Mesendoderm (in vitro differentiated cells): ENCODE measurements at places on chromosomes 16 and 17.
A peak's percentile ranks its signal among the peaks of the same experiment; 100 is the strongest.

DNA sequence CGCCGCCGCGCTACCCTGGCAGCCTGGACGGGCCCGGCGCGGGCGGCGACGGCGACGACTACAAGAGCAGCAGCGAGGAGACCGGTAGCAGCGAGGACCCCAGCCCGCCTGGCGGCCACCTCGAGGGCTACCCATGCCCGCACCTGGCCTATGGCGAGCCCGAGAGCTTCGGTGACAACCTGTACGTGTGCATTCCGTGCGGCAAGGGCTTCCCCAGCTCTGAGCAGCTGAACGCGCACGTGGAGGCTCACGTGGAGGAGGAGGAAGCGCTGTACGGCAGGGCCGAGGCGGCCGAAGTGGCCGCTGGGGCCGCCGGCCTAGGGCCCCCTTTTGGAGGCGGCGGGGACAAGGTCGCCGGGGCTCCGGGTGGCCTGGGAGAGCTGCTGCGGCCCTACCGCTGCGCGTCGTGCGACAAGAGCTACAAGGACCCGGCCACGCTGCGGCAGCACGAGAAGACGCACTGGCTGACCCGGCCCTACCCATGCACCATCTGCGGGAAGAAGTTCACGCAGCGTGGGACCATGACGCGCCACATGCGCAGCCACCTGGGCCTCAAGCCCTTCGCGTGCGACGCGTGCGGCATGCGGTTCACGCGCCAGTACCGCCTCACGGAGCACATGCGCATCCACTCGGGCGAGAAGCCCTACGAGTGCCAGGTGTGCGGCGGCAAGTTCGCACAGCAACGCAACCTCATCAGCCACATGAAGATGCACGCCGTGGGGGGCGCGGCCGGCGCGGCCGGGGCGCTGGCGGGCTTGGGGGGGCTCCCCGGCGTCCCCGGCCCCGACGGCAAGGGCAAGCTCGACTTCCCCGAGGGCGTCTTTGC is 3.1 kb downstream of the HIC1 start:
- peak; percentile 59 for DNase-seq

DNA sequence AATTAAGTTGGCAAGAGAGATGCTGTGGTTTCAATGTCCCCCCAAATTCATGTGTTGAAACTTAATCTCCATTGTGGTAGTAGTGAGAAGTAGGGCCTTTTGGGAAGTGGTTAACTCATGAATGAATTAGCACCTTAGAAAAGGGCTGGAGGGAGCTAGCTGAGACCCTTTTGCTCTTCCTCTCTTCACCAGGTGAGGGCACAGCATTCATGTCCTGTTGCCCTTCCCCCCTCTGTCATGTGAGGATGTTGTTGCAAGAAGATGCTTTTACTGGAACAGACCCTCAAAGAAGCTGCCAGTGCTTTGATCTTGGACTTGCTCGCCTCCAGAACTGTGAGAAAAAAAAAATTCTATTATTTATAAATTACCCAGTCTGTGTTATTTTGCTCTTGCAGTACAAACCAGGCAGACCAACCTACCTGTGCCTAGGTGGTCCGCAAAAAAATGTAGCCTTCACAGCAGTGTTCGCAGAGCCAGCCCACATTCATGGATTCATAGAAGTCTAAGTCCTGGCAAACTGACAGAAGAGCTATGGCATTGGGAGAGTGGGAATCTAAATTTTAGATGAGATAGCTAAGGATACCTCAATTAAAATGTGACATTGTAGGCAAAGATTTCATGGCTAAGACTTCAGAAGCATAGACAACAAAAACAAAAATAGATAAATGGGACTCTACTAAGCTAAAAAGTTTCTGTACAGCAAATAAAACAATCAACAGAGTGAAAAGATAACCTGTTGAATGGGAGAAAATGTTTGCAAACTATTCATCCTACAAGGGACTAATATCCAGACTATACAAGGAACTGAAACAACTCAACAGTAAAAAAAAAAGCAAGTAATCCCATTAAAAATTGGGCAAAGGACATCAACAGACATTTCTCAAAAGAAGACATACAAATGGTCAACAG is 32.0 kb upstream of the ABCA5 start:
- DNase-seq = peak; percentile 92

DNA sequence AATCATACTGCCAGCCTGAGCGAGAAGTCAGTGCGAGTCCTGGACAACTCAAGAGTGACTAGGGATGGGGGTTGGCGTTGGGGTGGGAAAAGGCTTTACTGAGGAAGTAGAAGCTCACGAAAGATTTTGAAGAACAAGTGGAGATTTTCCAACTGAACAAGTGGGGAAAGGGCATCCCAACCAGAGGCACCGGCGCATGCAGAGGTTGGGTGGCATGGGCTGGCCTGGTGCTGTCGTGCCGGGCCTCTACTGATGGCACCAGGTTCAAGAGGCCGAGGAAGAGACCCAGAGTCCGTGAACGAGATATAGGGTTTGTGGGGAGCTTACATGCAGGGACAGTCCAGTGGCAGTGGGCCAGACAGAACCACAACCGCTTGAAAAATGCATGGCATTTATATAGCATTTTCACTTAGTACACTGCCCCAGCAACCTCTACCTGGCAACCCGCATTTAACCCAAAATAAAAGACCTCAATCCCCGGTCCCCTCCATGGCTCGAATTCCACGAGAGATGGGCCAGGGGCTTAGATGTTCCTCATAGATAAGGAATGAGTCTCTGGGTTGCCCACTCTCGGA is 7.7 kb upstream of the ITGA3 start:
- DNase-seq = no peak

DNA sequence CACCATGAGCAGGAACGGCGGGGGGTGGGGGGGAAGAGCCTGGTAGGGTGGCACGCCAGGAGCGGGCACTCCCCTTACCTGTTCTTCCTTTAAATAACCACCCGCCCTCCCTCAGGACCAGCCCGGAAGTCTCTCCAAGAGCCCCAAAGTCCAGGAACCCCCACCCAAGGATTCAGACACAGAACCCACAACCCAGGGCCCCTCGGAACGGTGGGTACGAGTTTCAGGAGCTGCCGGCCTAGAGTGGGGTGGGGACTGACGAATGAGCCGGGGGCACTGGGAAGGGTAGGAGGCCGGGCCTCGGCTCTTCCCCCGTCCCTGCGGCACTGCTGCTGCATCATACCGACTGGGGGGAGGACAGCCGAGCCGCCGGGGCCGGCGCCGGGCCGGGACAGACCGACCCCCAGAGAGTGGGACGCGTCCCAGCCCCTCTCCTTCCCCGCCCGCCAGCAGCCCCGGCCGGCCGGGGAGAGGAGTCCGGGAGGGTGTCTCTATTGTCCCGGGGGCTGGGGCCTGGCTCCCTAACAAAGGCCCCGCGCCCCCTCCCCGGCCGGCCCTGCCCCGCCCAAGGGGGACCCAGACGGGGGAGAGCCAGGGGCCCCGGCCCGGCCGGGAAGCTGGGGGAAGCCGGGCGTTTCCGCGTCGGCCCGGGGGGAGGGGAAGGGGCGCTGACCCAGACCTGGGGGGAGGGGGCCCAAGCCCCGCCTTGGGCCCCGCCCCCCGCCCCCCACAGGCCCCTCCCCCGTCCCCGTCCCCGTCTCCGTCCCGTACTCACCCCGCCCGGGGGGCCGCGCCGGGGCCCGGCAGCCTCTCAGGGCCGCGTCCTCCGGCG is 747 bp downstream of the ATXN7L3 start:
- peak; percentile 66 for DNase-seq

DNA sequence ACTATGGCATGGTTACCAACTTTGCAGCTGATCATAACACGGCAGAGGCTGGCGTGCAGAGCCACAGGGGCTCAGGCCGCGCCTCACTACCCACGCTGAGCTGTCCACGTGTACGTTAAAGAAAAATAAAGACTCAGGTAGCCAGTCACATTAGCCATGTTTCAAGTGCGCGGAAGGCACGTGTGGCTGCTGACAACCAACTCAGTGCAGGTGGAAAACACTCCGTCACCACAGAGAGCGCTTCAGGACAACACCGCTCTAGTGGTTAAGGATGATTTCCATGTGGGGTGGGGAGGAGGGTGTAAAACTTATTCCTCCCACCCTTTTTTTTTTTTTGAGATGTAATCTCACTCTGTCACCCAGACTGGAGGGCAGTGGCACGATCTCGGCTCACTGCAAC is 33.8 kb downstream of the ZCCHC14 start:
- DNase-seq = no peak

DNA sequence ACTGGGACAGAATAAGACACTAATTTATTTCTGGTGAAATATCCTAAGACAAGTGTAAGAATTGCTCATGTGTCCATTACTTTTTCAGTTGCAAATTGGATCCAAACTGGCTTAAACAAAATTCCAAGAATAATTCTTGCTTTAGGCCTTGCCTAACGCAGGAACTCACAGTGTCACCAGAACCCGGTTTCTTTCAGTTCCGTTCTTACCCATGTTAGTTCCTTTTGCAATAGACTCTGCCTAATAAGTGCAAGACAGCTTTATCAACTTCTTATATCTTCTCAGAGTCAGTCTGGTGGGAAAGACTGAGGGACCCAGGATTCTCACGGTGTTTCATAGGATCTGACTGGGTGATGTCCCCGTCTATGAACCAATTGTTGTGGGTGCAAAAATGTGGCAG is 24.7 kb downstream of the GDE1 start:
- no peak for DNase-seq

DNA sequence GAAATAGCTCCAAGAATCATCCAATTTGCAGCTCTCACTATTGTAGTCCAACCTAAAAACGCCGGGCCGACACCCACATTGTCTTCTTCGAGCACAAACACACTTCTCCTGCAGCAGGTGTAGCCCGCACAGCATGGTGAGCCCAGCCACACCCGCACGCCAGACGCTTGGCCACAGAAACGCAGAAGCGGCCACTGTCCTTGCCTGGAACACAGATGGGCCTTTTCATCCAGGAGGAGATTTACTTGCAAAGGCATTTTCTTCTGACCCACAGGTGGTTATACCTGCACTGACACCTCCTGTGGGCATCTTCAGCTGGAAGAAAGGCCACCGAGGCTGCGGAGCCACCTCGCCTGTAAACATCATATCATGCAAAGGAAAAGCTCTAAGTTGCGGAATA is 98.4 kb downstream of the ADCY9 start:
- no peak for DNase-seq

GRCh38 chr16:27951489-27952120 is 111.9 kb downstream of the GSG1L start:
- DNase-seq = no peak

GRCh38 chr16:82682767-82683166 is 56.0 kb downstream of the CDH13 start:
- DNase-seq = no peak

- no peak for DNase-seq
These were observed 29.3 kb downstream of the STH start for GRCh38 chr17:46028374-46028773.

DNA sequence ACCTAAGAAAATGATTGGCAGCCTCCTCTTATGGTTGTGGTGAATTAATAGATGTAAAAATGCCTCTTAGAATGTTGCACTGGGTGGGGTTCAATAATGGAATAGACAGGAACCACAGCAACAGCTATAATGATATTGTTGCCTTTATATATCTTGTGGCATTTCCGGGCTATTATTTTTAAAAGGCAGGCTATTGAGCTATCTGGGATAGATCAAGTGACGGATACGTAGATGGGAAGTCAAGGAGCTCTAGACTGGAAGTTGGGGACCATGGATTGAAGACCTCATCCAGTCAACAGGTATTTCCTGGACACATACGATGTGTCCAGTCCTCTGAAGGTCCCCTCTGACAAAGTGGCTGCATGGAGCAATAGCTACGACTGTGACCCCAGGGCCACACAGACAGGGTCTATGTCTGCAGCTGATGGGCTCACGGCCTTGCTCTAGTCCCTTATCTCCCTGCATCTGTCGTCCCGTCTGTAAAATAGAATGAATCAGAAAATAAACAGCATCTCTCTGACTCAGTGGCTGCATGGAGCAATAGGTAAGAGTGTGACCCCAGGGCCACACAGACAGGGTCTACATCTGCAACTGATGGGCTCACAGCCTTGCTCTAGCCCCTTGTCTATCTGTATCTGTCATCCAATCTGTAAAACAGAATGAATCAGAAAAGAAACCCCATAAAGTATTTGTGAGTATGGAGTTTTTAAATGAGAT is 117.7 kb upstream of the FOXF1 start:
- no peak for DNase-seq

DNA sequence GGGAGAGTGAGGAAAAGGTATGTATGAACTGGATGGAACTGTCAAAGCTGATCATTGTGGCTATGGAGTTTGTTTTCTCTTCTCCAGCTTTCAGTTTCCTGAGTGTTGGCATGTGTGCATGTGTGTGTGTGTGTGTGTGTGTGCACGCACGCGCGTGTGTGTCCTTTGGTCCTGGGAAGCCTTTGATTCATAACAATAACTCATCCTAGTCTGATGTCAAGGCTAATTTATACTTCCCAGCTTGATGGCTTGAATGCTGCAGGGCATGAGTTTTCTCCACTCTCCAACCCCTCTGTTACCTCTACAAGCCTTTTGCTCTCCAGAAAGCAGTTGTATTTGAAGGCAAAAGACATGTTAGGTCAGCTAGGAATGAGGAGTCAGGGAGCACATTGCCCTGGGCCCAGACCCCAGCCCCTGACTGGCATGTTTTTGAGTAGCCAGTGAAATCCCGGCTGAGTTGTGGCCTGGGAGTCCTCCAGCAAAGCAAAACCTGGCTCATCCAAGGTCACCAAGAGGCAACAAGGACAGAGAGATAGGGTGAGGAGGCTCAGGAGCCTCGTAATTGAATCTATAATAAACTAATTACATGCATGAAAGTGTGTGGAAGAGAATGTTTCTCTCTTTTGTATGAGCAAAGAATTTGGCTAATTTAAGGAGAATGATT is 8.9 kb upstream of the CDC42EP4 start:
- no peak for DNase-seq

- no peak for DNase-seq
These were observed 6.7 kb upstream of the LPO start for GRCh38 chr17:58231641-58232040.

DNA sequence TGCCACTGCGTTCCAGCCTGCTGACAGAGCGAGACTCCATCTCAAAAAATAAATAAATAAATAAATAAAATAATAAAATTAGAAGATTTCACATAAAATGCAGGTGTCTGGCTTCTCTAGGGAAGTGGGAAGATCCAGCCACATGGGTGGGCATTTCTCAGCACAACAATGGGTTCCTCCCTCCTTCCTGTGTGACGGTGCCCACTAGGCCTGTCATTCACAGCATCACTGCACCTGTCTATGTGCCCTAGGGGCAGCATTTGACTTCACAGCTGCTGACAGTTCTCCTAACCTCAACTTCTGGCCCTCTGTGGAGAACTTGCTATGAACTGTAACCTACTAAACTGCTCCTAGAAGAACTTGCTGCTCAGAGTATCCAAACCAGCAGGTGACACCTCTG is 3.0 kb downstream of the ABHD15 start:
- DNase-seq = no peak

DNA sequence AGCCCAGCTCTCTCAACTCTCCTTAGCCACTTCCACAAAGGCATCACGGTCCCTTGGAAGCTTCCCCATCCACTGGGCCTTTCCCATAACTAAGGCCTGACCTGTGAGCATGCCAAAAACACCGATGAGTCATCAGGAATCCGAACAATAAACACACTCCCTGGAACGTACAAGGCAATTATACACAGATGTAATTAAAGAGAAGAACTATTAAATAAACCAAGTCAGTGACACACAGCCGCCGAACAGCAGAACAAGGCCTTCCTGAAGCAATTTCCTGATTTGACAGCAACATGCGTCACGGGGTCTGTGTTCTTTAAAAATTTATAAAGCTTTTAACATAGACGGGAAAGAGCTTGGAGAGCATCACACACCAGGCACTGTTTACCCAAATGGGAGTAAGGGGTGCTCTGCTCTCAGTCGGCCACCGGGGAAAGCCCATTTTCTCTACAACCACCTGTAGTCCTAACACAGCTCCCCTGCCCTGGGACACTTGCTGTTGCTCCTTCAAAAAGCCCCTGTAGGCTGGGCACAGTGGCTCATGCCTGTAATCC is 29.4 kb downstream of the COG7 start:
- no peak for DNase-seq

GRCh38 chr17:38326996-38327792 is 16.6 kb downstream of the GPR179 start:
- DNase-seq = no peak
